ENCODE measurements at places on chromosomes 4 and X.

GRCh38 chrX:42538405-42538804 lies 239.6 kb downstream of the PPP1R2C start:
- DNase-seq: no peak

DNA sequence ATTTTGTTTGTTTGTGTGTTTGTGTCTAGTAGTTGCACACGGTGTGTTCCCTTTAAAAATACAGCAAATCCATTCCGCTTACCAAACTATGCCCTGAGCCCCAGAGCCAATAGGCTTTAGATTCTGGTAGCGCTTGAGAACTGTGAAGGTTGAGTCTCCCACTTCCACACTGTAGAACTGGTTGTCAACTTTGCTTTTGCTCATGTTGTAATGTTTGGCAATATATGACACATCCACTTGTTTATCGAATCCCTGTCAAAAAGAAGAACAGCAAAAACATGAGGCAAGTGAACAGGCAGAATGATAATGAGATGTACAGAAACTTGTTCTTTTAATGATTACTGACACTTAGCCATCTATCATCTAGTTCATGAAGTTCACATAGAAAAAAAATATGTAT lies 200.6 kb downstream of the MAPK10 start:
- DNase-seq: no peak

GRCh38 chr4:4402966-4403365 lies 16.1 kb downstream of the NSG1 start:
- DNase-seq: no peak

GRCh38 chr4:81549984-81550383 lies 78.3 kb upstream of the RASGEF1B start:
- DNase-seq: no peak

DNA sequence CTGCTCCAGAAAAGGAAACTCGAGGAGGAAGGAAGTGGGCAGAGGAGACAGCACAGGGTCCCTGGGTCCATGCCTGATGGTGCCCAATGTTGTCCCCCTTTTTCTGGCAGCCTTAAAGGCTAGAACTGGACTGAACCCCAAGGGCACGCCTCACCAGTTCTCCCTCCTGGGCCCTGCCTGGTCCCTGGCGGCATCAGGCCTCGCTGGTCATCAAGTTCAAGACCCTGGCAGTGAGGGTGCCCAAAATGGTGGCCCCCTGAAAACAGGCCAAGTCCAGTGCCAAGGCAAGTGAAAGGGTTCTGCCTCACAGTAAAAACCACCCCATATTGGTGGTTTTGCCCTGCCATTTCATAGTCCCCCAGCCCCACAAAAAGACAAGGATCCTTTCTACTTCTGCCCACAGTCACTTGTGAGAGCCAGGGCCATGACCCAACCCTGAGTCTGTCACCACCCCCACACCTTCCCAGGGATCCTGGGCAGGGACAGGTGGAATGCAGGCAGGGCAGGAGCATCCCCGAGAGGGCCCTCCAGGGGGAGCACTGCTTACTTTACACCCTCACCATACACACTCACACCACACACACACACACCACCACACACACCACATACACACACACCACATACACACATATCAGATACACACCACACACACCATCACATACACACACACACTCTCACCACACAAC lies 107.6 kb downstream of the DCTD start:
- DNase-seq: no peak

- DNase-seq: no peak
Observed at GRCh38 chr4:681736-682451, 7.1 kb downstream of the SLC49A3 start.

- no peak for DNase-seq
Observed at GRCh38 chrX:150199803-150200202, 163.3 kb upstream of the MAMLD1 start.

DNA sequence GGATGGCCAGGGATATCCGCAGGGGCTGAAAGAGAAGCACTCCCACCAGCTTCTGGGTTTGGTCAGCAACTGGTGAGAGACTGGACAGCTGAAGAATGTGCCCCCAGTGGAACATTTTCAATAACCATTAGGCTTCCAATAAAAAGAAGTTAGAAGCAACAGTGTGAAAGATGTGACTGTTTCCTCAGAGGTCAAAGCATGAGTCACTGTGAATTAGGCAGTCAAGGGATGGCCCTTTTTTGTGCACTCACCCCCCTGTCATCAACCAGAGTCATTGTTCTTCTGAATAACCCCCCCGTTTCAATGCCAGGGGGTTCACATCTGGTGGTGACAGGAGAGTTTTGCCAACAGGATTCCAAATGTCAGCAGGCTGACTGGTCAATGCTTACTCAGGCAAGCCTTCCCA lies 74.6 kb upstream of the SH3RF1 start:
- DNase-seq: no peak

GRCh38 chr4:5760246-5760645 lies 49.2 kb downstream of the EVC start:
- no peak for DNase-seq

GRCh38 chr4:128737098-128737513 lies 72.4 kb upstream of the JADE1 start:
- DNase-seq: no peak

DNA sequence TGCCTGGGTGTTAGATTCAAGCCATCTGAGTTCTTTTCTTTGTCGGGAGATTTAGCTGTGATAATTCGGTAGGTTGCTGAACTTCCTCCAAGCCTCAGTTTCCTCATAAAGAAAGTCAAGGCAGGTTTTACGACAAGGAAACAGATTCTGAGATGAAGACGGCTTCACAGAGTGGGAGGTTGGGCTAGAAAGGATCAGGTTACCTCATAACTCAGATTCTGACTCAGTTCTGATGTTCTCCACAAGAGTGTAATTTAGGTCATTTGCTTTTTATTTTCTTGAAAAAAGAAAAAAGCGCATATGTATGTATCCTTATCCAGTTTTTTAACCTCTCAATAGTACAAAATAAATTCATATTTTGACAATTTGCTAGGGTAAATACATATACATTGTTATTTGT lies 47.2 kb upstream of the ELOVL6 start:
- DNase-seq: no peak
